Activated CD4-positive, CD25-positive, alpha-beta regulatory T cell (primary cell): ENCODE measurements at places on chromosomes 1 and 21.

- DNase-seq = no peak
Observed at GRCh38 chr1:64100791-64101190, 102.6 kb upstream of the UBE2U start.

- DNase-seq = no peak
Observed at GRCh38 chr1:50699795-50700194, 260.3 kb downstream of the FAF1 start.

DNA sequence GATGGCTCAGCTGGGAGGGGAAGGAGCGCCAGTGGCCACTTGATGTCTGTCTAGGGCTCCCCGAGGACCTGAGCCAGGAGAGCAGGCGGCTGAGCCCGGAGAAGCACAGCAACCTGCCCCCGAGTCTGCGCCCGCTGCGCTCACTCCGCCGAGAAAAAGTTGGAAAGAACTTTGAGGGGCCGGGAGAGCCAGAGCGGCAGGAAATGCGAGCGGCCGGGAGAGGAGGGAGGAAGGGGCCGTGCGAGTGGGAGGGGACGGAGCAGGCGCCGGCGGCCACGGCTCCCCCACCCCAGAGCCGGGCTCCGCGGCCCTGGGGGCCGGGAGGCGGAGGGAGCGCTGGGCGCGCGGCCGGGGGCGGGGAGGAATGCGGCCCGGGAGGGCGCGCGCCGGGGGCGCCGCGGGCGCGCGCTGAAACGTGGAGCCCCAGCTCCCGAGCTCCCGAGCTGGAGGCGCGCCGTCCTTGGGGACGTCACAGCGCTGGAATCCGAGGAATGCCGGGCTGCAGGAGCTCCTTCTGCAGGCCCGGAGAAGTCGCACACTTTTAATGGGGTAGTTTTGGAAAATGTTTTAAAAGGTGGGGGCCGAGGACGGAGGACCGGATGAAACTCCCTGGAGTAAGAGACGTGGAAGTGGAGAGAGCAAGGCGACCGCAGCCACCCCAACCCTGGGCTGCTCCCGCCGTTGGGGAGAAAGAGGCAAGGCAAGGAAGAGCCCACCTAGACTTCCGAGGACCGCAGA, at the start of gene PTPN14:
Gene PTPN14, minus strand, starts transcription at position 167 of the 738 bp plus-strand sequence. CDS start 86,799 bp downstream, outside the sequence.
- no peak for DNase-seq

DNA sequence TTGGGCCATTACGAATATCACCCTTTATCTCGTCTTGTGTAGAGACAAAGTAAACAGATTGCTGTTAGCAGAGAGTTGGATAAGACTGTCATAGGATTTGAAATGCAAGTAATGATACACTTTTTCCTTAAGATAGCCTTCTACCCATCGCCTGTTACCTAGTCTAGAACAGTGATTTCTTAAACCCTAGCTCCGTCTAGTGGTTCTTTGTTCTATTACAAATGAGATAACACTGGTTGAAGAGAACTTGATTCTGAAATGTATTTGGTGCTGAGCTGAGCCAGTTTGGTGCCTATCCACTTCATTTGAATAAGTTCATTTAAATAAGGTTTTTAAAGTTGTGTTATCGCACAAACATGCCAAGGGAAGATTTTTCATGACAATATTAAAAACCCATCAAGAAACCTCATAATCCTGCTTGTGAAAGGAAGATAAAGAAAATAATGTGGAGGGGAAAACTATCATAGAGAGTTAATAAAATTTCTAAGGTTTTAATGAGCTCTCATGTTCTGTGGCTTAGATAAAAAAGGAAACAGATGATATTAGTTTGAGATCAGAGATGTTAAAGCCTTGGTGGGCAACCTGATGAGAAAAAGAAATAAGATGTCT, 1.5 kb upstream of the KCNH1 start:
- no peak for DNase-seq

GRCh38 chr1:225754940-225755641, 22.5 kb upstream of the SRP9 start:
- DNase-seq = no peak

DNA sequence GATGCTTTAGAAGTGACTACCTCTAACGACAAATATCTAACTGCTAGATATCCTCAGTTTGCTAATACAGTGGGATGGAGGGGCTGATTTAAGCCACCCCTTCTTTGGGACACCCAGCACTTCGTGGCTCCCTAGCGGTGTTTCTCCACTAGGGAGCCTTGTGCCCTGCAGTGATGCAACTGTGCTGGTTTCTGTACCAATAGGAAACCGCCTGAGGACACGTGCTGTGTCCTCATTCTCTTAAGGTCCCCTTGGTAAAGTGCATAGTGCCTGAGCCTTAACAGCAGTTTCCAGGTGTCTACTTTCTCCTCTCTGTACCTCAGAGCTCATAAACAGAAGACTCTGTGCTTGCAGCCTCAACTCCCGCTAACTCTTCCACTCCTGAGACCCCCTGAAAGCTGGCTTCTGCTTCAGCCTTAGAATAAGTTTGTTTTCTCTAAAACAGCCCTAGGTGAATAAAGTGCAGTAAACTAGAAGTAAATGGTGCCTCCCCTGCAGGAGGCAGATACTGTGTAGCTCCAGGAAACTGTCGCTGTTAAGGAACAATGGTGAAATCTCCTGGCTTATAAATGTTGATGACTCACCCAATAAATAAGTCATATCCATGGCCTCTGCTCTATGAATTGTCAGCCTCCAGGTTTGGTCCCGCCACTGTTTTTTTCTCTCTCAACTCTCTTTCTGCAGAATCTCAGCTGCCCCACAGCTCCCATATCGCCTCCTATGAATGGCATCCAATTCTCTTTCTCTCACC, 130.4 kb downstream of the AK5 start:
- DNase-seq = no peak

DNA sequence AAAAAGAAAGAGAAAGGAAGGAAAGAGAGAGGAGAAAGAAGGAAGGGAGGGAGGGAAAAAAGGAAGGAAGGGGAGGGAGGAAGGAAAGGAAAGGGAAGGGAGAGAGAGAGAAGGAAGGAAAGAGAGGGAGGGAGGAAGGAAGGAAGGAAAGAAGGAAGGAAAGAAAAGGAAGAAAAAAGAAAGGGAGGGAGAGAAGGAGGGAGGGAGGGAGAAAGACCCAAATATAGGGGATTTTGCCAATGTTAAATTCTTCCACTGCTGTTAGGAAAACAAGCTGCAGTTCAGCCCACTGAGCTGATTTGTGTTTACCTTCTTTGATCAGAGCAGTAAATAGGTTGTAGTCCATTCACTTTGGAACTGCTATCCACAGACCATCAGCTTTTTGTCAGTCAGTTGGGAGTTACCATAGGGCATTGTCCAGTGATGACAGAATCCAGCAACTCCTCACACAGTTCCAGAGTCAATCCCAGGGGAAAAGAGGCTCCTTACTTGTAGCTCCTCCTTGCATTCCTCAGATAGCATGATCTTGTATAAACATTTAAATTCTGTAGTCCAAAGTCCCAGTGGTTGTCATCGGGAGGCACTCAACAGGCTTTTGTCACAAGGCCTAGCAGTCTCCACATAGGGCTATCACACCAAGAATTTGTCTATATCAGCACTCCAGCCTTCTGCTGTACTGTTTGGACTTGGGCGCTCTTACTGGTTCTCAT, 13.5 kb upstream of the PPP1R8 start:
- no peak for DNase-seq

- DNase-seq = no peak
Observed at GRCh38 chr21:28719723-28720122, 273.0 kb downstream of the LTN1 start.

DNA sequence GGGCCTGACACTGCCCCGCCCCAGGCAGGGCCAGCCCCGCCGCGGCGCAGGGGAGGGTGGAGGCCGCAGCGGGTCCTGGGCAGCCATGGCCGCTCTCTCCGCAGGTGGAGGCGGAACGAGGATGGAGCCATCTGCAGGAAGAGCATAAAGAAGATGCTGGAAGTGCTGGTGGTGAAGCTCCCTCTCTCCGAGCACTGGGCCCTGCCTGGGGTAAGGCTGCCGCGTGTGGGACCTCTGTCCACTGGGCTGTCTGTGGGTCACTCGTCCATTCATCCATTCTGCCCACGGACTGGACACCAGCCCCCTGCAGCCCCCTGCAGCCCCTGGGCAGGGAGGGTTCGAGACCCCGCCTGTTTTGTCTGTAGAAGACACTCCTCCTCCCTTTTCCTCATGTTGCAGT, 18.4 kb upstream of the LRRC3 start:
- no peak for DNase-seq

GRCh38 chr1:148372731-148373130, 110.4 kb downstream of the PPIAL4G start:
- no peak for DNase-seq

DNA sequence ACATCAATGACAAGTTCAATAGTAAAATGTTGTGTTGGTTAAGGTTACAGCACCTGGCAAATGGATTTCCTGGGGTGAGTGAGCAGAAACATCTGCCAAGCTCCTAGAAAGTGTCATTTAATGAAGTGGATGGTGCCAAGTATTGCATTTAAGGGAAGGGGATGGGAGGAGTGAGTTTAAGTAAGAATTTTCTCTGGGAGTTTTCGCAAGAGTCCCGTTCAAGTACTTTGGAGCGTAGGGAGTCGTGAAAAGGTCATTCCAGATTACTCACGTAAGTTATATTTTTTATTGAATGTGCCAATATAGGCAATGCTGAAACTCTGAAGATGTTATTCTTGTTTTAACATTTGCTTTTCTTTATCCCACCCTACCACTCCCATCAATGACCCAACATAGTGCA, 117.4 kb upstream of the RAB3GAP2 start:
- DNase-seq = no peak

- DNase-seq = no peak
Observed at GRCh38 chr1:61790837-61791236, 48.6 kb downstream of the PATJ start.

DNA sequence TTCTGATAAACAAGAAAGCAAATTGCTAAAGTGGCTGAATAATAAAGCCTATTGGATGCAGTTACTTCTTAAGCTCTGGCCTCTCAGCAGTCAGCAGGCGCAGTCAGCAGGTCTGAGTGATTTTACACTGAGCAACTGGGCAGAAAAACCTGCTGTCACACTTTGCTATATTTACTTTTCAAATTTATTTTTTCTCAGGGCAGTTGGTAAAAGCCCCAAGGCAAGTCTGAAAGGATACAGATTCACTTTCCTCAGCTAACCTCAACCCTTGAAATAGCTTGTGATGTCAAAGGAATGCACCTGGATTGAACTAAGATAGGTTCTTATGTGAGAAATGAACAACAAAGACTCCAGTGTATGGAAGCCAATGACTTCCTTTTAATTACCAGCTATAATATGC, 34.0 kb downstream of the ATP5PF start:
- no peak for DNase-seq

DNA sequence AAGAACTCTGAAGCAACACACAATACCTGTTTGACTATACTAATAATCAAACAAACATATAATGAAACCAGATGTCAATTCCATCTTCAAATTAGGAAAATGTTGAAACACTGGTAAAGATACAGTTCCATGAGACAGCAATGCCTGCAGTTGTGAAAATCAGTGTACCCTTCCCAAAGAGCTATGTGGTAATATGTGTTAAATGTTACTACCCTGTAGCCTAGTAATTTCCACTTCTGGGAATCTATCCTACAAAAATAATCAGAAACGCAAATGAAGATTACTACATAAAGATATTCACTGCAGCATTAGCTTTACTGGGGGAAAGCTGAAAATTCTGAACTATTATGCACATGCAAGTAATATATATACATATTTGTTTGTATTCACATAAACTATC, 16.9 kb downstream of the GLIS1 start:
- DNase-seq = no peak

- DNase-seq = no peak
Observed at GRCh38 chr1:115908565-115909274, 67.6 kb upstream of the SLC22A15 start.

GRCh38 chr21:41373763-41374162, 11.9 kb downstream of the MX2 start:
- no peak for DNase-seq

DNA sequence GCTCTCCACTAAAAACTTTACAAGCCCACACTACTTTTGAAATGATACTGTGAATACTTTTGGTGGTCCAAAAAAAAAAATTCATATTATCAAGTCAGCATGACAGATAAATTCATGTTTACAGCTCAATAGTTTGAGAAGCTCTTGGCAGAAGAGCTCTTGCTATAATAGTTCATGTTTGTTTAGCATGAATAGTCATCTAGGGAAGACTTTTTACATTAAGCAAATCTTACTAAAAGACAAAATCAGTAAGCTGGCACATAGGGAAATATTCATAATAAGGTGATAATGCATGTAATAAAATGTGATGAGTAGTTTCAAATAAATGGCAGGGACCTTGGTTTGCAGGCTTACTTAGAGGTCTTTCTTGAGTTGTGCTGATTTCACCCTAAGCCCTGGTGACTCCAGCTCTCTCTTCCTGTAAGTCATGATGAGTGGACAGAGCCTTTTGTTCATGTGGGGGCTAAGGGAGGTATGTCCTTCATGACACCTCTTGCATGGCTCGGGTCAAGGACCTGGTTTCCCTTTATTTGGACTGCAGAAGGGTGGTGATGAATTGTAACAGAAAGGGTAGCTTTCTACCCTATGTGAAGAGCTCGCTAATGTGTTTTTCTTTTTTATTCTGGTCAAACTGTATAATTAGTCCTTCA, 166.7 kb downstream of the GABPA start:
- no peak for DNase-seq

DNA sequence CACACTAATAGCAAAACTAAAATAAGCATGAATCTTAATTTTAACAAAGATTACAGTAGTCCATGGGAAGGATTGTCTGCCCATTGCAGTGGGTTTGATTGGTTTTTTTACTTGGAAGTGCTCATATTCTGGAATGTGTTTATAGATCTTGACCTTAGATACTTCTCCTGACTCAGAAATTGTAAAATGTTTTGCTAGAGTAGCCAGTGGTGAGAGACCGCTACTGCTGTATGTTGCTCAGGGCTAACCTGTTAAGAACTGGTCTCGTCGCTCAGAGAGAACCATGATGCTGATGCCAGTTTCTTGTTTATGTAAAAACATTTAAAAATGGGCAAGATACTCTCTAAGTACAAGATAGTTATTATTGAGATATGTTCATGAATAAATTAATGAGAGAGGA, 99.9 kb downstream of the ROR1 start:
- no peak for DNase-seq

DNA sequence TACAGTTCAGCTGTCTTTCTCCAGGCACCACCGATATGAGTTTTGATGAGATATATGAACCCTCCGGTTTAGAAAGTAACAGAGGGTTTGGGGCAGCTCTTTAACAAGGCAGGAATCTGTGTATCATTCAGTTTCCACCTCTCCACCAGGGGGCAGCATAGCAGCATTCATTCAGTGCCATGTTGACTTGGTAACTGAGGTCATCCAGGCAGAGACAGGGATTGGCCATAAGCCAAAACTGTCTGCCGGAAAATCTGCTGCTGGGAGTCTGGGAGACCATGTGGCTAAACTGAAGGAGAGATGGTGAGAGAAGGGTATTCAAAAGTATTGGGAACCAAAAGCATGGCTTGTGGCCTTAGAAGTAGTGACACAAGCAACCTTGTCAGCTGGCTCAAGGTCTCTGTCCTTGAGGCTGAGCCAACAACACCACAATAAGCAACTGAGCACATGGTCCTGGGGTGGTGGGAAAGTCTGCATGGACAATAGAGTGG, 98.5 kb downstream of the LMX1A start:
- no peak for DNase-seq
